Hematopoietic multipotent progenitor cell treated with erythropoietin and hydrocortisone succinate and interleukin-3 and kit ligand, for 6 days (in vitro differentiated cells): ENCODE measurements at places on chromosomes 6 and 20.

GRCh38 chr6:125818772-125819260 lies 28.1 kb downstream of the NCOA7 start:
- no peak for DNase-seq

GRCh38 chr6:149545258-149545753 lies 537 bp downstream of the PPIL4 start:
- peak; percentile 88 for DNase-seq

- no peak for DNase-seq
Measured at GRCh38 chr20:60484316-60484715, 526.1 kb downstream of the CDH26 start.

GRCh38 chr6:45657226-45657625 lies 279.5 kb upstream of the SUPT3H start:
- no peak for DNase-seq

DNA sequence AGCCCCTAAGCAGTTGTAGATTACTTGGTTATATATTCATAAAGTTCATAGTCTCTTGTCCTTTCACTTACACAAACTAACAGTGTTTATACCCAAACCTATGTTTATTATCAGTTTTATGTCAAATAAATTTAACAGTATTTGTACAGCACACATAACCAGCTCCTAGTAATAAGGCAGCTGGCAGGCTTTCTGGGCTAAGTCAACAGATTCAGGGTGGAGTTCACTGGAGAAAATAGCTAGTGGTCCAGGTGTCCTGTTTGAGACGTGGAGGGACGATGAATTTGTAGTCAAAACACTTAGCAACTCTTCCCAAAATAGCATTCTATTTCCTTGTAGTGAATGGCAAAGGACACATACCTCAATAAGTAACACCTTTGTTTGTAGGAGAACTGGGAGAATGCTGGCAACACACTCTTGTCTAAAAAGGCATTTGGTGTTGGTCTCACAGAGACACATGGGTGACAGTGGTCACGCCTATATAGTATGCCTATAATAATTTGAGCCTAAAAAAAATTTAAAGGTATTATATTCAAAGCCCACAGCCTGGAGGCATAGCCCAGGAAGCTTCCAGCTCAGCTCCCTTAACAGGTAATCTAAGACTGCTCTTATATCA lies 156.4 kb upstream of the CARMIL1 start:
- DNase-seq: no peak

GRCh38 chr6:136037242-136037875 lies 185.9 kb downstream of the PDE7B start:
- DNase-seq: no peak

DNA sequence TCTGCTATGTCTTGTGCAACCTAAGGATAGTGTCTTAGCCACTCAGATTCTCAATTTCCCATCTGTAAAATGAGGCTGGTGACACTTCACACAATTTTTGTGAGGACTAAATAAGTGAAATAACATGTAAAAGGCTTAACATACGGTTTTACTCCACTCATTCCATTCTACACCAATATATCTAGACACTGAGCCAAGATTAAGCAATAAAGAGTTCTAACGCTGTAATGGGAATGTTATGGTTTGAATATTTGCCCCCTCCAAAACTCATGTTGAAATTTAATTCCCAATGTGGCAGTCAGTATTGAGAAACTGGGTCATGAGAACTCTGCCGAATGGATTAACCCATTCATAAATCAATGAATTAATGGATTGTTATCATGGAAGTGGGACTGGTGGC lies 301.0 kb downstream of the HACE1 start:
- no peak for DNase-seq

DNA sequence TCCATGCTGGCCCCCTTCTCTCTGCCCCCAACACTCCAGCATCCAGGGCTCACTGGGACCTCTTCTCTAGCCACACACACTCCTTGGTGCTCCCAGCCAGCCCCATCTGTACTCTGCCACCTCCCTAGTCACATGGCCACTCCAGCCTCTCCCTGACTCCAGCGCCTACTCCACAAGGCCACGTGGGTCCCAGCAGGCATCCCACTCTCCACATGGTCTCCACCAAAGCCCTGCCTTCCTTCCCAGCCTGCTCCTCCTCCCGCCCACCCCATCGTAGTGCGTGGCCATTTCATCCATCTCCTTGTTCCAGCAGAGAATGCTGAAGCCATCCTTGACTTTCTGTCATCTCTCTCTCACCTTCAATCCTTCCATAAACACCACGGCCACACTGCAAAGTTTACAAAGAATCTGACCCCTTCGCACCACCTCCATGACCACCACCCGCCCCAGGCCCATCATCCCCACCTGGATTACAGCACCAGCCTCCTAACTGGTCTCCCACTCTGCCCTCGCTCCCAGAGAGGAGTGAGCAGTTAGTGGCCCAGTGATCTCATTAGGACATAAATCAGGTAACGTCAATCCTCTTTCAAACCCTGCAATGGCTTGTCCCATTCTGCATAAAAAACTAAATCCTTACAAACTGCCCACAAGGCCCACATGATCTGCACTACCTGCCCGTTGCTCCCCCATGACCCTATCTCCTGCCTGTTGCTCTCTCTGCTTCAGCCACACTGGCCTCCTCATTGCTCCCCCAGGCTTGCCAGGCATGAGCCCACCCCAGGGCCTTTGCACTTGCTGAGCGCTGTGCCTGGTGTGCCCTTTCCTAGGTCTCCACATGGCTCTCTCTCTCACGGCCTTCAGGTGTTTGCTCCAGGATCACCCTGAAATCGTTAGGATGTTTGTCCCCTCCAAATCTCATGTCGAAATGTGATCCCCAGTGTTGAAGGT lies 96.2 kb downstream of the GRM4 start:
- DNase-seq: no peak

GRCh38 chr6:87941556-87942358 lies 105.9 kb upstream of the SPACA1 start:
- no peak for DNase-seq

DNA sequence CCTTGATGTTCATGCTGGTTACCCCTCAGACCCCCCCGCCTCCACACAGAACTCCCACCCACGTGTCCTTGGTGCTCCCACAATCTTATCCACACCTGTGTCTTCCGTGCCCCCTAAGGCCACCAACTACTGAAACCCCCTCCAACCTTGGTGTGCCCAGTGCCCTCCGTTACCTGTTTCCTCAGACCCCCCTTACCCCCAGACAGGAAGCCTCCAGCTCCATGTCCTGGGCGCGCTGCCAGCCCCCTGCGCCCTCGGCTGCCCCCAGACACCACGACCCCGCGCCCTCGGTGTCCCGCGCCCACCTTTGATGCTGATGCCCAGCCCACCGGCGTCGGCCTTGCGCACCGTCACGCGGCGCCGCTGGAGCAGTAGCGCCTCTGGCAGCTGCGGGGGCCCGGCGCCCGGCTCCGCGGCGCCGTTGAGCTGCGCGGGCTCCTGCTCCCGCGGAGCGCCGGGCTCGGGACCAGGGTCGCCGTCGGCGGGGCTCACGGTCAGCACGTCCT lies 504 bp downstream of the SNTA1 start:
- DNase-seq: peak; percentile 24

DNA sequence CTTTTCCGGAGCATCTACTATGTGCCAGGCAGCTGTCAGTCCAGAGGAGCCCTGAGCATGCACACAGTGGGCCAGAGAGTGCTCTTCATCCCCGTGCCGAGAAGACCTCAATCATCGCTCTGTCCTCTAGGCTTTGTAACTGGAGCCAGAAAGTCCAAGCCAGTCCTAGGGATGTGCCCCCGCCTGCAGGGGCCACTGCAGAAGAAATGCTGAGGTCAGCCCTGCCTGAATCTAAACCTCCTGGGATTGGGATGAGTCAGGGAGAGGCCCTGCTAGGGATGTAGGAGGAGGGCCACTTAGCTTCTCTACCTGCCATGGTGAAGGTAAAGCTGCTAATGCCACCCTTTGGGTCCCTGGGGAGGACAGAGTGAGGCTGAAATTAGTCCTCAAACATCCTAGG lies 146.8 kb downstream of the CDC5L start:
- DNase-seq: no peak

GRCh38 chr6:35376281-35376680 lies 33.9 kb downstream of the PPARD start:
- DNase-seq: no peak

- no peak for DNase-seq
Measured at GRCh38 chr20:2602746-2603145, 49.7 kb upstream of the NOP56 start.

DNA sequence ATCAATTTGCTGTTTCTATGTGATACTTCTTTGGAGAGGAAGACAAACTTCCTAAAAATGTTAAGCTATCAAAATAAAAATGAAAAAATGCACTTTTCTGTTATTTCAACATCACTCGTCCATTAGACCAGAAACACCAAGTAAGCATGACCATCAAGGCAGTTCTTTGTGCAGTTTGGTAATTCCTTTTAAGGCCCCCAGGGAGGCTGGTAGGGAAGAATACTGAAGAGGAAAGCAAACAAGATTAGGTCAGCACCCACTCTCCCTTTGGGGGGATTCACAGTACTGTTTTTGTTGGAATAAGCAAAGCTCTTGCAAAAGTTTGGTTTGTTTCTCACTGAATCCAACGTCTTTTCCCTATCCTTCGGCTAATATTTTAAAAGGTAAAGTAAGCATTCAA lies 206.8 kb upstream of the SLC35B3 start:
- no peak for DNase-seq

DNA sequence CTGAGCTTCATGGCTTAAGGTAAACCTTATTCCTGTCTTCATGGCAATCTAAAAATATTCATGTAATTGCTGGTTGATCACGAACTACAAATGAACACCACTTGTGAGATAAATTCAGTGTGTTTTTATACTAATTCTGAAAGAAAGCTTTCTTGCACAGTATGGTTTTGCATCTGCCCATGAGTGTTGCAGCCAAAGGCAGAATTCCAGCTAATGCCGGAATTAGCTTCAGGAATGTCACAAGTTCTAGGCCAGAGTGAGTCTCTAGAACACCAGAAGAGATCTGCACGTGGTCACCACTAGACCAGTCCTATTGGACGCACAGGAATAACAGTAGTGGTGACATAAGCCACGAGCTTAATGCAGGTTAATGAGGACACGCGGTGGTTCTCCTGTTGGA lies 223.7 kb downstream of the CDH4 start:
- no peak for DNase-seq

GRCh38 chr6:66948106-66948505 lies 1241.1 kb upstream of the EYS start:
- no peak for DNase-seq

DNA sequence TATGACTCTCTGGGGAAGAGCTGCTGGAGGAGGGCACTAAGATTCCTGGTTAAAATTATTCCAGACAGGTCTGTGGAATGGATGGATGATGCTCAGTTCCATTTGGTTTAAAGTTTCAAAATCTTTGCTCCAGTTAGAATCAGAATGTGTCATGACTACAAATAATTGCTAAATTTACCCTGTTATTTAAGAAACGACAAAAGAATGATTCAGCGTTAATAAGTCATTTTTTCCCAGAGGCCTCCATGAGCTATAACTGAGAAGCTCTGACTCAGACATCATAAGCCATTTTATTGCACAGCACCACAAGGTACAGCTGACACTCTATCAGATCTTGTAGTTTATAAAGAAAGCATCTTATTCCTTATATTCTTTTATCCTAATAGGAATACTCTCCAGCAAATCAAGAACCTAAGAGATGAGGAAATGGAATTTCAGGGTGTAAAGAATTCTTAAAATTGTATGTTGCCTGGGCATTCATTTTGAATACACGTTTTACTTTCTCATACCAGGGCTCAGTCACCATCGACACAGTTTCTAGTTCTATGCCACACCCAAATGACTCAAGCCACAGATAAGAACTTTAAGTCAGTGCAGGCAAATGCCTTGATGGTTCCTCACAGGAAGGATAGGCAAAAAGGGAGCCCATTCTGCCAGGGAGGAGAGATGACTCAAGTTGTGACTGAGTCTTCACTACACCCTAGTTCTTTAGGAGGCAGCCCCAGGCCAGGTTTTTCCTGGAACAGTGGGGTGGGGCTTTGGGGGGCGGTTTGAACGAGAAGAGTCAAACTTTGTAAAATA lies 636.0 kb downstream of the MMUT start:
- no peak for DNase-seq

DNA sequence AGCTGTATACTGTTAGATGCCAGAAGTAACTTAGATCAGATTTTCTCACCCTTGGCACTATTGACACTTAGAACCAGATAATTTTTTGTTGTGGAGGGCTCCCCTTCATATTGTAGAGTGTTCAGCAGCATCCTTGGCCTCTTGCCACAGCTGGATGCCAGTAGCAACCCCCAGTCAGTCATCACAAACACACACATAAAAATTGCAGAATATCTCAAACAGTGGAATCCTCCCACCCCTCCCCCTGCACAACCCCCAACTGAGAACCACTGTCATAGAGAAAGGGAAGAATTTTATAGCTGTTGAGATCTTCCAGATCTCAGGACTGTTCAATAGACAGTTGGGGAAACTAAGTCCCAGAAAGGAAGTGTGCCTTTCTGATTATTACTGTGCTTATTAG lies 81.2 kb upstream of the VSTM2L start:
- DNase-seq: no peak

DNA sequence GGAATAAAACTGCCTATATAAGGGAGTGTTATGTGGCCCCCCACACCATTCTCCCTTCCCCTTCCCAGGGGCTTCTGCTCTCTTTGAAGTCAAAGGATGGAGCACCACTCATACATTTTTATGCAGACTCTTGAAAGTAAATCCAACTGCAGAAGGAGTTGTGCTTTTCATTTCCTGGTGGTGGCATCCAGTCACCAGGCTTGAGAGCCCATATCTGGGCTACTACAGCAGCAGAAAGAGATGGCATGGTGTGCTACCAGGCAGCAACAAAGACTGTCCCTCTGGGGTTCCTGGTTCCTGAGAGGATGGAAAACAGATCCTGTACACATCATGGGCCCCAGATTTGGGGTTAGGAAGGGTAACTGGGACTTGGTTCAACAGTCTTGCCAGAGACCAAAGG lies 226.4 kb downstream of the CLIC5 start:
- DNase-seq: no peak

DNA sequence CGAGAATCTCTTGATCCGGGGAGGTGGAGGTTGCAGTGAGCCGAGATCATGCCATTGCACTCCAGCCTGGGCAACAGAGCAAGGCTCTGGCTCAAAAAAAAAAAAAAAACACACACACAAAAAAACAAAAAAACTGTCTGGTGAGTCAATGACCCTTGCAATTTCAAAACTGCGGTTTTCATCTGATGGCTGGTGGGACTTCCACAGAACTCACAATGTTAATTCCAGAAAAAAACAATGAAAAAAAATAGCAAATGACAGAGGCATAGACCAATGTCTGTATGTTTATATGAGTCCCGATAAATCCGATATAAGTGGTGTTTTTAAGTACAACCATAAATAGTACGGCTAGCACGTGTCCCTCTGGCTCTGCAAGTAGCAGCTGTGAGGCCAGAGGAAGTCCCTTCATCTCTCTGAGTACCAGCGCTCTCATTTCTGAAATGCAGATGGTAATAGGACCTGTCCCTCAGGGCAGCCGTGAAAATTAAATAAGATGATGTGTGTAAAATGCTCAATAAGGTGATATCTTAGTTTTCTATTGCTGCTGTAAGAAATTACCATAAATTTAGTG lies 21.9 kb upstream of the PTPN1 start:
- no peak for DNase-seq
